OCI-LY7 (cell line): ENCODE measurements at places on chromosomes 1 and 21.

- DNase-seq = no peak
Measured at GRCh38 chr1:64343823-64344190, 126.1 kb upstream of the CACHD1 start.

GRCh38 chr1:192418552-192419285, 101.9 kb downstream of the RGS21 start:
- no peak for DNase-seq

GRCh38 chr1:226882187-226882586, 11.8 kb downstream of the PSEN2 start:
- DNase-seq = no peak

GRCh38 chr1:25501235-25502058, 42.0 kb upstream of the LDLRAP1 start:
- no peak for DNase-seq

DNA sequence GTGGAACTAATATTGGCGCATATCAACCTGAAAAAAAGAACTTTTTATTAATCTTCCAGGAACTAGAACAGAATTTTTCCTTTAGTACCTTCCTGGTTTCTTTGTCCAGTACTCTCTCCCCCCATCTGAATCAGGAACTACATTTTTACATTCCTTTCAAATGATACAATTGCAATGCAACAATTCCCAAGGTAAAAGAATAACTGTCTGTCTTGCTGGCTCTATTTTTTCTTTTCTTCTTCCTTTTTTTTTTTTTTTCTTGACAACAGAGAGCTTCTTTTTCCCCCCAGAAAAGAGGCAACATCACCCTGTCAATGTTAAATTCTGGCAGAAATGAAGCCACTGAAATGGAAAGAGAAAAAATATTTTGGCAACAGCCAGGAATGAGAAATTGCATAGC, 4.5 kb upstream of the CD101 start:
- no peak for DNase-seq

DNA sequence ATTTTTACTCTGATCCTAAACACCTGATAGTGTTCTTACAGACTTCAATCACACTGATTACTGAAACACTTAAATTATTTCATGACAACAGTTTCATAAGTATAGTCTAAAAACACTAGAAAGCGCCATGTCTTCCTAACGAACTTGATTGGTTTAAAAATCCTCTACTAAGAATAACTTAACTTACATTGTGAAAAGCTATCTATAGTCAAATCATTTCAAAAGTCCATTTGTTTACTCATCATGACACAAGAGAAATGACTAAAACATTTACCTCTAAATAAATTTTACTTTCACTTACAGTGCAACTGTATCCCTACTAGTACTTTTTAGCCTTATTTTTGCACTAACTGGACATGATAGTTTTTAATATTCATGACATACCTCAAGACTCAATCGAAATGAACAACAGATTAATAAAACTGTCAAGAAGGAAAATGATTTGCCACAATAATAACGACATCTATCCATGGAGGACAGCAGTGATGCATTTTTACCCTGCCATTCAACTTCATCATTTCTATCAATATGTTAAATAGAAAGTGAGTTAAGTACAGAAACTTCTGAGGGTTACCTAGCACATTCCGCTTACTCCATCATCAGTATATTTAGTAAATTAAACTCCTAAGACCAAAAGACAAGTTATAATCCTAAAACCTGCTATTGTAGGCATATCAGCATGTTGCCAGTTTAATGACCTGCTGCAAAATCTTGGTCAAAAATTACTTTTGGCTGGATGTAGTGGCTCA, 38.4 kb downstream of the AHCTF1 start:
- DNase-seq = no peak

DNA sequence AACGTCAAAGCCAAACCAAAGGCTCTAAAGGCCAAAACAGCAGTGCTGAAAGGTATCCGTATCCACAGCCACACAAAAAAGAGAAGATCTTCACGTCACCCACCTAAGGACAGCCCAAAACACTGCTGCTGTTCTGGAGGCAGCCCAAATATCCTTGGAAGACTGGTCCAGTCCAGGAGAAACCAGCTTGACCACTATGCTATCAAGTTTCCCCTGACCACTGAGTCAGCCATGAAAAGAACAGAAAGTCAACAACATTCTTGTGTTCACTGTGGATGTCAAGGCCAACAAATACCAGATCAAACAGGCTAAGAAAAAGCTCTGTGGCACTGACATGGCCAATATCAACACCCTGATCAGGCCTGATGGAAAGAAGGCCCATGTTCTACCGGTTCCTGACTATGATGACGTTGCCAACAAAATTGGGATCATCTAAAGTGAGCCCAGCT, 32.1 kb downstream of the ARID4B start:
- DNase-seq = no peak

DNA sequence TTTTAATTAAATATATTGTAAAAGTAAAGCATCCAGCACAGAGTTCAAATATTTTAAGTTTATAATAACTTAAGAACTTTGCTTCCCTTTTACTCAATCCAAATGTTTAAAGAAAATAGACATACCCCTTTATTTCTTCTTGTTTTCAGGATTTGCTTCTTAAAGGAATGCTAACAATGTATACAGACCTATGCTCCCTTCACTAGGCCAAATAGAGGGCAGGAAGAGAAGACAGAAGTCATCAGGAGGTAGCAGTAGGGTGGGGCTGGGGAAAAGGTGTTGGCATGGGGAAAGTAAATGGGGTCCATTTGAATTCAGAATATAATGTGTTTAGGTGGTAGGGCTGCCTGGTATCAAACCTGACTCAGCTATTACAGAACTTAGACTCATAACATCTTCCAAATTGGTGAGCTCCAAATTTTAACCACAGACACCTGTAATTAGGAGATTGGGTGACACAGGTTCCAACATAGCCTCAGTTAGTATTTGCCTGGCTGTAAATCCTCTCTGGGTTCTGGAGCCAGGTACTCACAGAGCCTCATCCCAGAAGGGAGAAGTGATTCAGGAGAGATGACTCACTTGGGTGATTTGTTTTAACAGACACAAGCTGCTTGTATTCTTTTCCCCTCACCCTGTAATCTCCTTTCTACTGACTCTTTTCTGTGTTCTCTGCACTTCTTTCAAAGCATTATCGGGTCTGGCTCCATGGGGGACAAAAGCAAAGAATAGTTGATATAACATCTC, 60.1 kb upstream of the DUSP10 start:
- no peak for DNase-seq

DNA sequence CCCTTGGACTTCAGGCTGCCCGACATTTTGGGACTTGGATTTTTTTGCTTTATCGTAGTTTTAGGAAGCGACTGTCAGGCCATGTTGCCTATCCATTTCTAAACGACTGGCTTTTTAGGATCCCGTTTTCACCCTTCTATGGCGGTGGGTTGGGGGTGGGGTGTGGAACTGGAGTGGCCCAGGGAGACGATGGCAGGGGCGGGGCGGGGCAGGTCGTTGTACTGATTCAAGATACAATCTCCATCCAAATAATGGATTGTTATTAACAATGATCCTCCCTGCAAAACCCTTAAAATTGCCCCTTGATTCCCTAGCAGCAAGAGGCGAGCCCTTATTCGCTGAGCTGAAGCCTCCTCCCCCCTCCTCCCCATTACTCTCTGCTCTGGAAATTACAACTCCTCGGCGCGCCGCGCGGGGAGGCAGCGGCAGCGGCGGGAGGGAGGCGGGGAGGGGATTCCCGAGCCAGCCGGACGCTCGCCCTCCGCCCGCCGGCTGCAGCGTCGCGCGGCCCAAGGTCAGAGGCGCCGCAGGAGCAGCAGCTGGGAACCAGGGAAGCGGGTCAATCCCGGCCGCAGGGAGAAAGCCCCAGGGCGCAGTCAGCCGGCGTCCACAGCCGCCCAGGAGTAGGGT, at the start of gene TRIM67:
TRIM67 (plus strand) TSS at position 392 of the 630 bp plus-strand sequence. CDS start 912 bp downstream, outside the sequence.
- DNase-seq = no peak

GRCh38 chr1:92536980-92537884, 50.5 kb upstream of the GFI1 start:
- no peak for DNase-seq

- no peak for DNase-seq
Measured at GRCh38 chr1:183106166-183106565, 79.9 kb upstream of the LAMC2 start.

- DNase-seq = no peak
Measured at GRCh38 chr1:217029281-217030157, 306.3 kb upstream of the ESRRG start.

DNA sequence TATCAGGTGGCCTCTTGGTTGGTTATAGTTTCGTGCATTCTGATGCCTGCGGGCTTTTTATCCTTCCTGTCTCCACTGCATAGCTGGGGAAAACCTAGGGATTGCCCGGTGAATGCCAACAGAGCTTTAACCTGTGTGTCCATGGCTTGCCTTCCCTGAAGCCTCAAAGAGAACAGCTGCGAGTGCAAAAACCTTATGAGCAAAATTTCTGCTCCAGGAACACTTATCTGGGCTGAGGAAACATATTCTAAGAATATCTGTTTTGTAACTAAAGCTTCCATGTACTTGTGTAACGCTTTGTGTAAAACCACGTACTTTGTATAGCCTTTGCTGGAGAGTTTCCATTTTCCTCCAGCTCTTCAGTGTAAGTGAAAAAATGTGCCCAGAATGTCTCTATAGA, 7.2 kb downstream of the CNST start:
- no peak for DNase-seq

DNA sequence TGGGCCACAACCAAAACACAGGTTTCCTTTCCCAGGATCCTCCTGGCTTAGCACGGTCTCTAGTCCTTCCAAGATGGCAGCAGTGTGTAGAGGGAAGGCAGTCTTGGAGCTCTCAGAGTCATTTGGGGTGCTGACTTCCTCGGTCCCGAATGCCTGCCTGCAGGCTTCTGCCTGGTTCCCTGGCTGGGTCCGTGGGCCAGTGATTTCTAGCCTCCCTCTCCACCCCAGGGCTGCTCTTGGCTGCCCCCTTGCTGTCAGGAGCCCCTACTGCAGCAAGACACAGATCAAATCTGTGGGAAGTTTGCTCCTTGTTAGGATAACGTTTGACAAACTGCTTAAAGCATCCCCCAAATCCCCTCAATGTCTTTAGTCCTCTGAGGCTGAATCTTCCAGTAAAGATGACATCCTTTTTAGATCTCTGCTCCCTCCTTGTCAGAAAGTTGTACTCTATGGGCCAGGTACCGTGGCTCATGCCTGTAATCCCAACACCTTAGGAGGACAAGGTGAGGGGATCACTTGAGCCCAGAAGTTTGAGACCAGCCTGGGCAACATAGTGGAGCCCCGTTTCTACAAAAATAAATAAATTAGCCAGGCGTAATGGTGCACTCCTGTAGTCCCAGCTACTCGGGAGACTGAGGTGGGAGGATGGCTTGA, 272.5 kb downstream of the RRAGC start:
- DNase-seq = peak; percentile 42

DNA sequence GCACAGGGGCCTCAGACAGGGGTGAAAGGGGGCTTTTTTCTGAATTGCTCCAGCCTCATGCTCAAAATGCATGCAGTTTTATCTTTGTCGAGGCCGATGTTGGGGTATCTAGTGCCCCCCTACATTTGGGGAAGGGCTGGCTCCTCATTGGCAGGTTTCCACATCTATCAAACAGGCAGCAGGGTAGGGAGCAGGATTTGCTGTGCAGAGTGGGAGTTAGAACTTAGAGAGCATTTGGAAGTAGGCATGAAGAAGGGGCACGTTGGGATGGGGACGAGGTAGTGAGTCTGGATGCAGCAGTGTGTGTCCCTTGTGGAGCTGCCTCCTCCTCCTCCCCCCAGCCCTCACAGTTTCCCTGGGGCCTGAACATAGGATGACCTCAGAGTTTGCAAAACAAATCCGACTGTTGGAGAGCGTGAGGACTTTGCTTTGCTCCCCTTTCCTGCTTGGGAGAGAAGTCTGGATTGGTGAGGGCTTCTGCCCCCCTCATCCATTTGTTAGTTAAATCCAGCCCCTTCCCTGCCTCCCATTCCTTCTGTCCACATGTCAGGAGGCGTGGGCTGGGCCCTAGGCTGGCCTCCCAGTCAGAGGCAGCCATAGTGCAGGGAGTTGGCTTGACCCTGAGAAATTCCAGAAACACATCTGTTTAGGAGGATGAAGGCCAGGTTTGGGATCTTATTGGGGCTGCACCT, 36.9 kb upstream of the GPR37L1 start:
- no peak for DNase-seq

- DNase-seq = no peak
Measured at GRCh38 chr1:6140413-6140812, 39.7 kb downstream of the CHD5 start.

DNA sequence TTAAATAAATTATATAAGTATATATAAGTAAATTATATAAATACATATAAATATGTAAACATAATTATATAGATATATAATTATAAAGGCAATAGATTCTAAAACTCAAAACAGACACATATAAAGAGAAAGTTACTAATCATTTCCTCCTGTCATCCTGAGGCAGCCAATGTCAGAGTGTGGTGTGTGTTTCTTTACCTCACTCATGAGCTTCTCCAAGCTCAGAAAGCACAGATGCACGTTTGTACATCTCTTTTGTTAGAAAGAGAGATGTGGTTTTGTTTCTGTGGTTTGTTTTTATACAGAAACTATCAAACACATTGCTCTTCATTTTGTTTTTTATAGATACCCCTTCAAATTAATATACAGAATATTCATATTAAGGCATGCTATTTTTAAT, 594.8 kb downstream of the USP25 start:
- no peak for DNase-seq

DNA sequence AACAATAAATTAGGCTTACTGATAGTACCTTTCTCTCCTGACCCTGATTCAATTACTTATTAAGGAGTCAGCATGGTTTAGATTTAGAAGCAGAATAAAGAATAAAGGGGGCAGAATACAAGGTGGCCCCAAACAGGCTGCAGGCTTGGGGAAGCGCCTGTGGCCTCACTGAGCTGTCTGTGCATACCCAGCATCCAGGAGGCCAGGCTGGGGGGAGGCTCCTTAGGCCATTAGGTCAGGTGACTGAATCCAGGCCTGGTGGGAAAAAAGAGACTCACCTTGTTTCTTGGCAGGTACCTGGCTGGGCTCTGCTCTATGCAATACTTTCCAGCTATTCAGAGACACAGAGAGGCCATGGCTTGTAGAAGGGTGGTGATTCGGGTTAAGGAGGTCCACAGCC, 38.8 kb downstream of the PGBD5 start:
- DNase-seq = no peak
